NCI-H1092 (cell line): ENCODE measurements at places on chromosomes 1 and 21.

GRCh38 chr1:115425442-115425841 lies 87.4 kb upstream of the NGF start:
- no peak for DNase-seq

DNA sequence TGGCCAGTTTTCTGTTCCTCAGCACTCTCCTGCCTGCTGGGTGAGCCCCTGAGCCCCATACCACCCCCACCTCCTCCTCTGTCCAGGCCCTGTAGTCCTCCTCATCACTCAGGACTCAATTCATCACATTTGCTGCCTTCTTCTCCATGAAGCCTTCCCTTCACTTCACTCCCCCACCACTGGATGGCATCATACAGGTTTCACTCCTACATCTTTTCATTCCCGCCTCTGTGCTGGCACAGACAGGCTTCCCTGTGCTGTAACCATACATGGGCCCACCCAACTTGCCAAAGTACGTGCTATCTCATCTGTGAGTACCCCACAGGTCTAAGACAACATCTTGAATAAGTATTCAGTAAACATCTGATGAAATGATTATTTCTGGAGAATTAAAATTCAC lies 56.9 kb downstream of the SLC45A1 start:
- DNase-seq, result no peak

GRCh38 chr21:46489800-46490199 lies 31.1 kb downstream of the DIP2A start:
- no peak for DNase-seq

DNA sequence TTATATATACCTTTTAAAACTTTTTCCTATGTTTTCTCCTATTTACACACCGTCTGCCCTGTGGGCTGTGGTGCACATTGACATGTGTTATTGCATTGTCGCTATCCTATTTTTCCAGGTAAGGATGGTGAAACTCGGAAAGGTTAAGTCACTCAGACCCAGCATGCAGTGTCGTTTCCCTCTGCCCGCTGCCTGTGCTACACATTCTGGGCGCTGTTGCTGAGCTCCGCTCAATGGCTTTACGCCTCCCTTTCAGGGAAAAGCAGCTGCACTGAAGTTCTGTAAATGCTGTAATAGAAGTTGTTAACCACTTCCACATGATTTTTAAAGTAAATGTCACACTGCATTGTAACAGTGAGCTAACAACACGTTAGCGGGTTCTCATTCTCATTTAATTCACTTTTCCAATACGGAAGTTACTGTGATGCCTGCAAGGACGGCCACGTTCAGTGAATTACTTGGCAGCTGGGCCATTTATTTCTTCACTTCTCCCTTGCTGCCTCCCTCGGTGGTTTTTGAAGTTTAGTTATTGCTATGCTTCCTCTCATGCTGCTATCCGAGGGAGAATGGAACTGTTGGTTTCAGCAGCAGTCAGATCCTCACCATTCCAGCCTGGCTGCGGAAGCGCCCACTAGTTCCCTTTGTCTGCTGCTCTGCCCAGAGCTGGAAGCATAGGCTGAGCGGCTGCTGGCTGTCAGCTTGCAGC lies 288.7 kb downstream of the SPATA17 start:
- DNase-seq, result no peak

GRCh38 chr1:17627239-17628052 lies 87.9 kb downstream of the ARHGEF10L start:
- no peak for DNase-seq

DNA sequence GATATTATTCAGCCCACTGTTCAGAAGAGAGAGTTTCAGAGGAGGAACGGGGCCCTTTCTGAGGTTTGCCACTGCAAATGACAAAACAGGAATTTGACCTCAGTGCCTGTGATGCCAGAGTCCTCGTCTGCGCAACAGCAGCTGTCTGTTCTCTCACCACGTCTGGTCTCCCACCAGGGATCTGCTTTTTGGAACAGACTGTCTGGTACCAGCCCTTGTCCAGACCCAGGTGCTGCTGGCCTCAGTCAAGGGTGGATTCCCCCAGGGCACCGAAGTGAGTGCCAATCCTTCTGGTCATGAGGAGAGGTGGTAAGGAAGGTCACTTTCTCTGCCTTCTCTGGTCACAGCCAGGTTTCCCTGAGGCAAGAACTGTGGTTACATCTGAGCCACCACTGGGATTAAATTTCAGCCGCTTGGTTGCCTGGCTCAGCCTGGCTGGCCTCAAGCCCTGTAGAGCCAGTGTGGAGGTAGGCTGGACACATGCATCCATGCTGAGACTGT lies 2.3 kb upstream of the BCAN start:
- no peak for DNase-seq

GRCh38 chr1:66043186-66043585 lies 250.5 kb downstream of the PDE4B start:
- no peak for DNase-seq

DNA sequence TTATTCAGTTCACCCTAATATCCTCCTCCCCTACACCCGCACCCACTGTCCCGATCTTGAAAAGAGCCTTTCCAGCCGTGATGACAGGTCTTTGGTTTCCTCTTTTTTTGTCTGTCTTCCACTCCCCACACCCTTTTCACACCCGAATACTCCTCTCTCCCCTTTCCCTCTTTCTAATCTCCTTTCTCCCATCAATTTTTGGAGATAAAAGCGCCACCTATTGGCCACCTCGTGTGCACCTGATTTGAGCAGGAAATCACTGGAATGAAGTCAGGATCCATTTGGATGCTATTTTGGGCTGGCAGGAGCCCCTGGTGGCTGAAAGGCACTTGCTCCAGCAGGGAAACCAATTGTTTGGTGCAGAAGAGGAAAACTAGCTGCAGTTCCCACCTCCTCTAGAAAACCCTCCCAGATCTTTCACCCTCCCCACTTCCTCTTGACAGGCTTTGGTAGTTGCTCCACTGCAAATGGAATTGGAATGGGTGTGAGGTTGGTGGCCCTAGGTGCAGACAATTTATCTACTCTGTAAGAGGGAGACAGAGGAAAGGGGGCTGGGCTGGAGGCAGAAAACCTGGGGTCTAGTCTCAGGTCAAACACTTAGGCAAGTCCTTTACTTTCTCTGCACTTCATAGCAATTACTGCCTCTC lies 8.4 kb downstream of the FOXE3 start:
- peak; percentile 53 for DNase-seq

- no peak for DNase-seq
These were observed 994 bp upstream of the LAMTOR5 start for GRCh38 chr1:110408488-110408887.

DNA sequence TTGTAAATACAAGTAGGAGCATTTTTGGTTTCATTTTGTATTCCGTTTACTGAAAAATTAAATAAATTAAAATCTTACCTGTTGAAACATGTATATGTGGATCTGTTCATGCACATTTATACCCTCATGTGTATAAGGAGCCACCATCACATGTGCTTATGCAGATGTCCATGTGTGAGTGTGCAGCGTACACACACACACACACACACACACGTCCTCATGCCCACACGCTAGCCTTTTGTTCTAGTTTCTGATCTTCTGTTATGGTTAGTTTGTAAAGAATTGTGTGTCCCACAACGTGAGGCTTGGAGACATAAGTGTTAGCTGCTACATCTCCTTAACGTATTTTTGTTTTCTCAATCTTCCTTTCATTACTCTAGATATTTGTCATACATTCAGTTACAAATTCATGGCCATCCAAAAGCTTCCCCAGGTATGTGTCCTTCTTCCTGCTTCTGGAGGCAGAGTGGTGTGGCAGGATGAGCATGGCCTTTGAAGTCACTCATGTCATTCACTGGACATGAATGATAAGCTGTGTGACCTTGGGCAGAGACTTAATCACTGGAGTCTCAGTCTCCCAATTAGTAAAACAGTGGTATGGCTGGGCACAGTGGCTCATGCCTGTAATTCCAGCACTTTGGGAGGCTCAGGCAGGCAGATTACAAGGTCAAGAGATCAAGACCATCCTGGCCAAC lies 54.6 kb downstream of the TENT5C start:
- no peak for DNase-seq

- no peak for DNase-seq
These were observed 301.7 kb upstream of the PROX1 start for GRCh38 chr1:213685992-213686582.

DNA sequence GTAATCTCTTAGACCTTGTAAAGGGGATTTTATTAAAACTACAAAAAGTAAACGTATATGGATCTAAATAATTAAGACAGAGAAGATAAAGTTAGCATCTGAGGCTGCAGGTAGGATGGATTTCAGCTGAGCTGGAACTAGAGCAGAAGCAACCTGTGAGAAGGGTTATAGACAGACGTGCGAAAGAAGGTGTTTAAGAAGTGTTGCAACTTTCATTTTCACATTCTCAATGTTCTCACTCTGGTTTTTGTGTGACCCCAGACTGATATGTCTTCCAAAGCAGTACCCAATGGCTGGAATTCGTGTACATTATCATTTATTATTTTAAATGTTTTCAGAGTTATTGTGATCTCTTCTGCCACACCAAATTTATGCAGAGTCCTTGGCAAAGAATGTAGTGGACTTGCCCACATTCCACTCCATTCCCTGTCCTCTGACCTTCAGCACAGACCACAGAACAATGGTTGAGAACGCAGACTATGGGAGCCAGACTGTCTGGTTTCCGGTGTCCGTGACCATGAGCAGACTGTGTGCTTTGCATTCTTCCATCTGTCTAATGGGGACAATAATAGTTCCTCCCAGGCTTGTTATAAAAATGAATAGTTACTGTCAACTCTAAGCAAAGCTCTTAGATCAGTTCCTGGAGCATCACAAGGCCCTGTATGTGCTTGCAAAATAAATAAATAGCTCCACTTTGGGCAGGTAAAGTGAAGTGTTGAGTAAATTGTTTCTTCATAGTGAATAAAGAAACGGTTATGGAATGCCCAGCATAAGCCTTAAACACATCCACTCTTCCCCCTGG lies 140.6 kb upstream of the SAMSN1 start:
- DNase-seq, result no peak

DNA sequence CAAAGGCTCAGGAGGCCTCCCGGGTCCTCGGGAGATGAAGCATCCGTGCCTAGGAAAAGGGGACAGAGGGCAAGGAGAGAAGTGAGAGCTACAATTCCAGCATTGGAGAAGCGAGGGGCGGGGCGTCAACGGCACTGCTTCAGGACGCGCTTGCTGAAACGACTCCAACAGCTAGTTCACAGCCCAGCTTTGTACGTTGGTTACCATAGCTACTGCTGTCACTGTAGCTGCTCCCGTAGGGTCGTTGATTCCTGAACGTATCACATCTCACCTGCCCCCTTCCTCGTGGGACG lies 63.1 kb downstream of the TOR1AIP2 start:
- no peak for DNase-seq

DNA sequence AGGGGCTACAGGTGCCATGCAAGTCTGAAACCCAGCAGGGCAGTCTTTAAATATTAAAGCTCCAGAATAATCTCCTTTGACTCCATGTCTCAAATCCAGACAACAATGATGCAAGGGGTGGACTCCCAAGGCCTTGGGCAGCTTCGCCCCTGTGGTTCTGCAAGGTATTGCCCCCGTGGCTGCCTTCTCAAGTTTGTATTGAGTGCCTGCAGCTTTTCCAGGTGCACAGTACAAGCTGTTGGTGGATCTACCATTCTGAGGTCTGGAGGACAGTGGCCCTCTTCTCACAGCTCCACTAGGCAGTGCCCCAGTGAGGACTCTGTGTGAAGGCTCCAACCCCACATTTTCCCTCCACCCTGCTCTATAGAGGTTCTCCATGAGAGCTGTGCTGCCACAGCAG lies 3.7 kb upstream of the MROH9 start:
- no peak for DNase-seq

DNA sequence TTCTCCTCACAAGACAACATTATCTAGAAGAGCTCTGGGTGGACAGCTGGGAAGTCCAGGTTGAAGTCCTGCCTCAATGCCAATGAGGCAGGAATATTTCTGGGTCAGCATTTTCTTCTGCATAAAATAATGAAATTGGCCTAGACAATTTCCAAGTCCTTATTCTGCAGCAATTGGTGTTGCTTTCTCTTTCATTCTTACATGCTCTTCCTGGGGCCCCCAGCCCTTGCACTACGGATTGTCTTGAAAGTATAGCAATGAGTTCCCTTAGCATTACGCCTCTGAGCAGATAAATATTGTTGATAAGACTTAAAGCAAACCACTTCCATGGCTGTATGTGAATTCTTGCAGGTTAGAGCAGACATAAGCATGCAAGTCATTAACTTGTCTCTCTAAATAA lies 188.5 kb downstream of the TGFBR3 start:
- no peak for DNase-seq

GRCh38 chr21:43988506-43989230 lies 23.4 kb upstream of the TRAPPC10 start:
- DNase-seq, result no peak

GRCh38 chr1:78839704-78840277 lies 166.7 kb downstream of the ADGRL4 start:
- DNase-seq, result peak; percentile 6

DNA sequence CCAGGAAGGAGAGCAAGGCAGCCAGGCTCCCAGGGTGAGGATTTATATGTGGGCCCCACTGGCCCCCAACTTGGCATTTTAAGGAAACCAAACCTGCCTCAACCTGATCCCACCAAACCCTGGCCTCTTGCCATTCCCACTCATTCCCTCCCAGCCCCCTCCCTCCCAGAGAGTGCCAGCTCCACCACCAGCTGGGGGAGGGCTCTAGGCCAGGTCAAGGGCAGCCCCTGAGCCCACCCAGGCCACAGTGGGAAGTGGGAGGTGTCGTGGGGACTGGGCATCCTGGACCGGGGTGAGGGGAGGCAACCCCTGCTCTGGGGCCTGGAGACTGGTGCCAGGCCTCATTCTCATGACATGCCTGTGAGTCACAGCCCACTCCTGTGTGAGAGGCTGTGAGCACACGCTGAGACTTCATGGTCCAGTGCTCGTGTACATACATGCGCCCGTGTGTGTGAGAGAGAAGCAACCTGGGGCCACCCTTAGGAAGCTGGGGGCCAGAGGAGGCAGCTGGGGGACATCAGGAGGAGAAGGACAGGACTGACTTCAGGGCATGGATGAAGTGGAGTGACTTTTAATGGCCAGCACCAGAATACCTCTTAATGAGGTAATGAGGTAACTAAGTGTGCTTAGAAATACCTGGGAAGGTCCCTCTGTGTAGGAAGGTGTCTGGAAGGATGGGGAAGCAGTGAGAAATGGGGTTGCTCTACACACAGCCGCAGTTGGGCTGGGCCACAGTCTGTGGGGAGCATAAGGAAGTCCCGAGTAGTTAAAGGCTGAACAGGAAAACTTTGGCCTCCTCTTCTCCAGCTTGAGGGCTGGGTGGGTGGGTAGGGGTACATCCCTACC lies at the start of gene S100A2:
Gene S100A2, minus strand, starts transcription at position 316 of the 846 bp plus-strand sequence. CDS start 1,967 bp downstream, outside the sequence.
- peak; percentile 41 for DNase-seq

DNA sequence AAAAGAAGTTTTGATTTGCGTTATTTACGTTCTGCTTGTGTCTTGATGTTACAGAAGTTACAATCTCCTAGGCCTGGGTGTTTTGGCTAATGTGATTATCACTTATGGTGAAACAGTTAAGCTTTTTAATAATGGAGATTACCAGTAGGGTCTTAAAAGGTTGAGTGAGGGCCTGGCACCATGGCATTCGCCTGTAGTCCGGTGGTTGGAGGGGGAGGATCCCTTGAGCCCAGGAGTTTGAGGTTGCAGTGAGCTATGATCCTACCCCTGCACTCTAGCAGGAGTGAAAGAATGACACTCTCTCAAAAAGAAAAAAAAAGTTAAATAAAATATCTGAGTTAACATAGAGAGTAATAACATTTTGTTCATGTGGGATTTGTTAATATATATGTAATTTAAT lies 8.8 kb upstream of the SPEN start:
- no peak for DNase-seq
